NCI-H1694 treated with DMSO at 0.1 percent for 48 hours (cell line): ENCODE measurements at places on chromosomes 2 and 18.

DNA sequence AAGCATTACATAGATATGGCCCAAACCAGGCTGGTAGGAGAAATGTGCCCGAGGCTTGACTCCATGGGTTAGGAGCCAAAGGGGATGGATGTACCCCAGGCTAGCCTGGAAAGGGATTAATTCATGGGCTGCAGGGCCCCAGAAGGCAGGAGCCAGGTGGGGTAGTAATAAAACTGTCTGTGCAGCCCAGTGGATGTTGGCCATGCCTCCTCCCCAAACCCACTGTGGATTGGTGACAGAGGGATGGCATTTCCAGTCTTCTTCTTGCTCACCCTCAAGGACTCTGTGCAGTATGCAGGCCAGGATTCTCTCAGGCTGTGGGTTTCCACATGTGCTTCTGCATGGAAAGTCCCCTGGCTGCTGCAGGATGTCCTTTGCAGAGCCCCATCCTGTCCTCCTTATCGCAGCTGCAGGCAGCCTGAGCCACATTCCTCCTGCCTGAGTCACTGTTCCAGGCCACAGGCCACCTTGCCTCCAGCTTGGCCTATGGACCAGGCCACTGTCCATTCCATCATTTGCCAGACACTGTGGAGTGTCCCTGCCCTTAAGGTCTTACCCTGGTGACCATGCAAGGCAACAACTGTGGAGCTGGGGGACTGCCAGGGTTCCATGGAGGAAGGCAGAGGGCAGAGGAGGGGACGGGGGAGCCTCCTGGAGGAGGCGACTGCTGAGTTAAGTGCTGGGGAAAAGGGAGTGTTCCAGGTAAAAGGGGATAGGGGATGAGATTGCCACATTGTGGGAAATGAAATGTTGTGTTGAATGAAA lies 38.9 kb downstream of the INO80C start:
- no peak for DNase-seq

GRCh38 chr2:106800976-106801655 lies 84.9 kb downstream of the ST6GAL2 start:
- no peak for DNase-seq

- peak; percentile 90 for DNase-seq
These were observed 4.4 kb upstream of the ST8SIA5 start for GRCh38 chr18:46761059-46761769.

GRCh38 chr2:40115894-40116293 lies 336.0 kb downstream of the SLC8A1 start:
- DNase-seq: no peak

- no peak for DNase-seq
These were observed 99.0 kb downstream of the ZFP36L2 start for GRCh38 chr2:43127208-43127940.

DNA sequence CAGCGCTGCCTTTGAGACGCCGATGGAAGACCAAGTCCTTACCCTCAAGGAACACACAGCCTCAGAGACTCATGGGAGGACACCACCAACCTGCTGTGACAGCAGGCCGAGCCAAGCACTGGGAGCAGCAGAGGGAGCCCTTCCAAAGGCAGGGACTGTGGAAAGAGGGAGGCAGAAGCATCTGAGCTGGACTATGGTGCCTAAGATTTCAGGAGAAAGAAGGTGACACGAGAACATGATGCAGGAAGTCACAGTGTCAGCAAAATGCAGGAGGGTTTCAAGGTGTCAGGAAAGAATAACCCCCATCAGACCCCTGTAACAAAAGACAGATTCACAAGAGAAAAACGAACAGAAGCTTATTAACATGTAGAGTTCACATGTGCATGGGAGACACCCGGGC lies 24.2 kb upstream of the COX7A2L start:
- DNase-seq: peak; percentile 49
